ENCODE measurements at places on chromosomes 5 and 9. TPM values are rescaled to one million over a fixed set of nuclear protein-coding genes. Genes with fewer than 3 reads are reported as not detected.

Gene NR6A1
- total RNA-seq: 0.88 TPM

Gene GABRA1
- not detected for total RNA-seq

- H3K4me1 ChIP-seq: no peaks in the 10 kb centered on the region
- H3K4me3 ChIP-seq: no peak overlapping the region
- H3K27ac ChIP-seq: no peak overlapping the region
- no peak for DNase-seq
- H3K27me3 ChIP-seq: no peaks in the 10 kb centered on the region
- no peaks in the 10 kb centered on the region for H3K36me3 ChIP-seq
Measured at GRCh38 chr9:86939321-86939720, 8.0 kb downstream of the GAS1 start.

- DNase-seq: no peak
- H3K4me3 ChIP-seq: no peak overlapping the region
- no peak overlapping the region for H3K27ac ChIP-seq
- H3K4me1 ChIP-seq: no peaks in the 10 kb centered on the region
Measured at GRCh38 chr5:143016777-143017516, 246.8 kb downstream of the ARHGAP26 start.

DNA sequence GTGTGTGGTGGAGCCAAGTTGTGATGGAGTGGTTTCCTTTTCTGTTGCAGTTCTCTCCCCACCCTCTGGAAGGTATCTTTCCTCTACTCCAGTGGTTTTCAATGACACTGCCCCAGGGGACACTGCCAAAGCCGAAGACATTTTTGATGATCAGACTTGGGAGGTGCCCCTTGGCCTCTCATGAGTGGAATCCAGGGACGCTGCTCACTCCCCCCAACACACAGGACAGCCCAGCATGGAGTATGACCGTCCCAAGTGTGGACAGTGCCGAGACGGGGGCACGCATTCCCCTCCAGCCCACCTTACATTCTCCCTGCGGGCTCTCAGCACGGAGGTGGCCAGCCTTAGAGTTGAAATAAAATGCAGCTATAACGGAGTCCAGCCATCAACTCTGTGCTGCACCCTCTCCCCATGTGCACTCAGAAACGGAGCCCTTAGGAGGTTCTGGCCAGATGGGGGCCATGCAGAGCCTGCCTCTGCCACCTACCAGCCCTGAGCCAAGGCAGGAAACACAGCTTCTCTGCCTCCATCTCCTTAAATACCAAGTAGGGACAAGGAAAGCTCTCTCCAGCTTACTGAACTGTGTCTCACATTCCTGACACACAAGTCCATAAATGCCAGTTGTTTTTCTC, 150.8 kb downstream of the ROR2 start:
- no peak for DNase-seq
- no peaks in the 10 kb centered on the region for H3K36me3 ChIP-seq
- H3K27me3 ChIP-seq: no peaks in the 10 kb centered on the region
- peaks cover 31% of the 10 kb centered on the region for H3K4me1 ChIP-seq
- no peak overlapping the region for H3K4me3 ChIP-seq

- no peaks in the 10 kb centered on the region for H3K36me3 ChIP-seq
- H3K27me3 ChIP-seq: no peaks in the 10 kb centered on the region
- DNase-seq: peak; percentile 64
- H3K27ac ChIP-seq: no peak overlapping the region
Measured at GRCh38 chr9:88236511-88237478, 98.5 kb upstream of the SPATA31C2 start.
